ENCODE measurements at places on chromosomes 6 and 20.

- no peak for DNase-seq
Observed at GRCh38 chr20:16539280-16540021, 33.8 kb downstream of the KIF16B start.

GRCh38 chr6:26044140-26045064 is 42.8 kb upstream of the HFE start:
- no peak for DNase-seq

GRCh38 chr20:50673466-50674137 is 17.7 kb downstream of the RIPOR3 start:
- no peak for DNase-seq

DNA sequence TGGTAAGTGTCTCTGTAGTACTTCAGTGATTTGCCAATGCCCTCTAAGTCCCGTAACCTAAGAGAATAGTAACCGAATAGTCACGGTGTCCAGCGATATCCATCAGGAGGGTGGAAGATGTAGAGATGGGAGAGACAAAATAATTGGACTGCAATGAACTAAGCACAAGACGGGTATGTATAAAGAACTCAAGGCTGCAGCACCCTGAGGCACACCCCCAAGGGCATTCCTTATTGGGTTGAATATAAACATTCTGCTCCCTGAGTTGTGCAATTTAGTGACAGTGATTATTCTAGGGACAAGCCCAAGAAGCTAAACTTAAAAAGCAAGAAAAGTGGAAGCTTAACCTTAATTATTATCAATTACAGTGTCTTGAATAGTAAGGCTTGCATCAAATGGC is 14.6 kb downstream of the DST start:
- DNase-seq: no peak

GRCh38 chr6:158861686-158862381 is 42.7 kb upstream of the EZR start:
- DNase-seq: no peak

DNA sequence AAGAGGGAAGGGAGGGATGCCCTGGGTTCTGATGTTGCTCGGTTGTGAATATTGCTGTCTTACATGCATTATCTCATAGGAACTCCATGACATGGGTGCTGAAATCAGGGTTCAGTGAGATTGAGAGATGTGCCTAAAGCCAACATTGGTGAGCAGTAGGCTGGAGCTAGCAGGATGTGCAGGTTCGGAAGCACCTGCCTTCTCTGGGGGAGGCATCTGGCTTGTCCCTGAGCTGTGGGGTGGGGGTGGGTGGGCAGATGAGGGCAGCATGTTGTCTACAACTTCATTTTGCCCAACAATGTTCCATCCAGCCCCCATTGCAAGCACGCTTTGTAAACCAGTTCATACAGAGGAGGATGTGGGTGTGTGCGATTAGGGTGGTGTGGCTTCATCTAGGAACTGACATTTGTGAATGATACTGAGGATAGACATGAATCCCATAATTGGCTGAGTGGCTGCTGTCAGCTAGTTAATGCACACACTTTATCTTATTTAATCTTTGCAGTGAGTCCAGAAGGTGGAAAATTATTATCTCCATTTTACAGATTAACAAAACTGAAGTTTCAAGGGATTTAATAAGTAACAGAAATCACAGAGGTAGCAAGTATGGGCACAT is 119.4 kb downstream of the SYNDIG1 start:
- no peak for DNase-seq

DNA sequence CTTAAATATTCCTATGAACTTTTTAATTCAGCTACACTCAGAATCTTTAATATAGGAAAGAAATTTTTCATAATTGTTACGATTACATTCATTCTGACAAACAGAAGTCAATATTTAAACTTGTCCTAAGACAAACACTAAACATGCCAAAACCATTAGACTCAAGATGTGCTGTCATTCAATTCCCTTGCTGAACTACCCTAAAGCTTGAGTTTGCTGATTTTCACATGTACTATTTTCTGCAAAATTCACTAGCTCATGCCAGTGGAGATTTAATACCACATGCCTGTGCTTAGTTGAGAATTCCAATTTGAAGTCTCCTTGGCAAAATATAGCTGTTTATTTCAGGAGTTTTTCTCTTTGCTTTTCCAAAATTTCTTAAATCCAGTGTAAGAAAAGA is 448.0 kb downstream of the COL12A1 start:
- DNase-seq: no peak

DNA sequence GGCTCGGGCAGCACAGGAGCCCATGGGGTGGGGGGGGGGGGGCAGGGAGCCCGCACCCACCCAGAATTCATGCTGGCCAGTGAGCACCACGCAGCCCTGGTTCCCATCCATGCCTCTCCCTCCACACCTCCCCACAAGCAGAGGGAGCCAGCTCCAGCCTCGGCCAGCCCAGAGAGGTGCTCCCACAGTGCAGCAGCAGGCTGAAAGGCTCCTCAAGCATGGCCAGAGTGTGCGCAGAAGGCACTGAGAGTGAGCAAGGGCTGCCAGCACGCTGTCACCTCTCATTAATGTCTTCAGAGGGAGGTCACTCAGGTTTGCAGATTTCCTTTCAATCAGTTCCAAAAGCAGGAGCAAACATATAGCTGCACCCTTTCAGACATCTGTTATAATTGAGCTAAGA is 32.4 kb downstream of the GSTA4 start:
- DNase-seq: no peak

DNA sequence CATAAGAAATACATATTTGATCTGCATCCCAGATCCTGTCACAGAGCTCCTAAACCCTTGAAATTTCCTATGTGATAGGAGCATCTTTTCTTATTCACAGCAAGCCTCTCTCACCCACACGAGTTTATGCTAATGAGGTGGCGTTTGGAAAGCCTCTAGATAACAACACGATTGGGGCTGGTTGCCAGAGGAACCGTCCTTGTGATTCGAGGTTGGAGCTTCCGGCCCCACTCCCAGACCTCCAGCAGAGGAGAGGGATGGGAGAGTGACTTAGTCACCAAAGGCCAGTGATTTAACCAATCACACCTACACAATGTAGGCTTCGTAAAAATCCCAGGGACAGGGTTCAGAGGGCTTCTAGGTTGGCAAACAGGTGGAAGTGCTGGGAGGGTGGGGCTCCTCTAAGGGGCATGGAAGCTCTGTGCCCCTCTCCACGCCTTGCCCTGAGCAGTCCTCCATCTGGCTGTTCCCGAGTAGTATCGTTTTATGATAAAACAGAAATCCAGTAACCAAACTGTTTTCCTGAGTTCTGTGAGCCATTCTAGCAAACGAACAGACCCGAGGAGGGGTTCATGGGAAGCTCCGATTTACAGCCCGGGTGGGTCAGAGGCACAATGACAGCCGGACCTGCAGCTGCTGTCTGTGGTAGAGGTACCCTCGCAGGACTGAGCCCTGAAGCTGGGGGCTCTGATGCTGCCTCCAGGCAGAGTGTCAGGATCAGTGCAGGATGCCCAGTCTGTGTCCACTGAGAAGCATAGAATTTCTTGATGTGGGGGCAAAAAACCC is 238.1 kb upstream of the ARID1B start:
- DNase-seq: no peak

GRCh38 chr6:161584051-161584450 is 310.2 kb upstream of the AGPAT4 start:
- DNase-seq: no peak

DNA sequence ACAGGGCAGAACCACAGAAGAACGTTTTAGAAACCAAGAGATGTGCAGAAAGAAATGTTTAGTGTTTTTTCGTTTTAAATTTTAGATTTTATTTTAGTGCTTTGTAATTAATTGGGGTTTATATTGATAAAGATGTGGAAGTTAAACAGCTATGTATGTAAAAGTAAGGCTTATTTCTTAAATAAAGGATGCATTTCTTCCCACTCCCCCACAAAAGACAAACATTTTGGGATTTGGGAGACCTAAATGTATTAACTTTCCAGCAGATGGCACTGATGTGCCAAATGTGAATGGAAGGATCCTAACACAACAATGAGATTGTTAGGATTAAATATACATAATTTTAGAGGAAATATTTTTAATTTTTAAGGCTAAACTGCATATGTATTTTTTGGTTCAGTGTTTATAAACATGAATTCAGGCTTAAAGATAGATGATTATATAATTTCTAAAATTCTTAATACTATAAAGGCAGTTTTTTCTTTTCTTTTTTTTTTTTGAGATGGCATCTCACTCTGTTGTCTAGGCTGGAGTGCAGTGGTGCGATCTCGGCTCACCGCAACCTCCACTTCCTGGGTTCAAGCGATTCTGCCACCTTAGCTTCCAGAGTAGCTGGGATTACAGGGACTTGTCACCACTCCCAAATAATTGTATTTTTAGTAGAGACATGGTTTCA is 12.0 kb downstream of the PFDN4 start:
- no peak for DNase-seq

DNA sequence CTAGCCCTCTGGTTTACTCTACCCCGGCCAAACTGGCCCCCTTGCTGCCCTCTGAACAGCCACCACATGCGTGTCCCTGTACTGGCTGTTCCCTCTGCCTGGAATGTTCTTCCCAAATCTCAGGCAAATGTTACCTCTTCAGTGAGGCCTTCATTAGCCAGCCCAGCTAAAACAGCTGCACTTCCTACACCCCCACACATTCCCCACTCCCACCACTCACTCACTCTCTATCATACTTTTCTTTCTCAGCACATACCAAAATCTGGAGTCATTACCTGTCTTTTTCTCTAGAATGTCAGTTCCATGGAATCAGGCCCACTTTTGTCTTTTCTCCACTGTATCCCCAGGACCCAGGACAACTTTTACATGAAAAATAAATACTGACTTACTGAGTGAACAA is 401.2 kb upstream of the SULF2 start:
- no peak for DNase-seq

DNA sequence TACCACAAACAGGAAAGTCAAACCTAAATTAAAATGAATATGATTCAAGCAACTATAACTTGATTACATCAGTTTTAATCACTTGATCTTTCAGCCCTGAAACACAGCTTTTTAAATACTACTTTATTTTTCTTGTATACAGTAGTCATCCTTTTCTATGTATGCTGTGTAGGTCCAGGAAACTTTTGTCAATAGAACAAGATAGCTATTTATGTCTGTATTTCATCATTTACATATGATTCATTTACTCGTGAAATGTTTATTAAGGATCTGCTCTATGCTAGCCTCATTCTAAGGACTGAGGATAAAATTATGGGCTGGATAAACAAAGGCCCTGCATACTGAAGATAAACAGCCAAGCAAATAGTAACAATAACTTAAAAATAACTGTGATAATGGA is 930.2 kb downstream of the TFAP2A start:
- DNase-seq: no peak

DNA sequence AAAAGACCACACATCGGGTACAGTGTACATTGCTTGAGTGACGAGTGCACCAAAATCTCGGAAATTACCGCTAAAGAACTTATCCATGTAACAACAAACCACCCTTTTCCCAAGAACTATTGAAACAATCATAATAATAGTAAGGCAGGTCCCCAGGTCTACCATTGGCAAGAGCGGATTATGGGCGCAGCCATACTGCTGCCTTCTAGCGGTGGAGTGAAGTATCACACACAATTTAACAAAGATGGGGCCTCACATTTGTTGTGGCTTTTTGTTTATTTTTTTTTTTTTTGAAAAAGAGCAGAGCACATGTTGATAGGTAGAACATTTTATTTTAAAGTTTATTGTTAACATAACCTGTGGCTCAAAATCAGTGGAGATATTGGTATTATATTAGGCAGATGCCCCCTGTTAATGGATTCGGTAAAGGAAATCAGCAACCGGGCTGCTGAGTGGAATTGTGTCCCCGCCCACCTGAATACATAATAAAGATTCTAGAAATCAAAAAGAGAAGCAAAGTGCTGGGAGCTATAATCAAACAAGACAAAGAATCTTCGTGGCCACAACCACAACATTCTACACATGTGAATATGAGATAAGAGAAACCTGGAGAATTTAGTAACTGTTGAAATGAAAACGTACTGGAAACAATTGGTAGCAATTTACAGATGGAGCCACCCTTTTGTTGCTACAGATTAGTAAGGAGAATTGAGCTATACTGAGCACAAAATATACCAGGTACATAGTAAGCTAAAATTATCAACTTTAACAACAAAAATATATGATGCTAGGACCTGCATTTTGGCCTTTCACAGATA is 94.2 kb upstream of the EXOC2 start:
- DNase-seq: no peak

GRCh38 chr6:73169633-73170032 is 55.7 kb downstream of the KHDC1L start:
- DNase-seq: no peak

- no peak for DNase-seq
Observed at GRCh38 chr6:130725551-130725950, 101.7 kb upstream of the SMLR1 start.

DNA sequence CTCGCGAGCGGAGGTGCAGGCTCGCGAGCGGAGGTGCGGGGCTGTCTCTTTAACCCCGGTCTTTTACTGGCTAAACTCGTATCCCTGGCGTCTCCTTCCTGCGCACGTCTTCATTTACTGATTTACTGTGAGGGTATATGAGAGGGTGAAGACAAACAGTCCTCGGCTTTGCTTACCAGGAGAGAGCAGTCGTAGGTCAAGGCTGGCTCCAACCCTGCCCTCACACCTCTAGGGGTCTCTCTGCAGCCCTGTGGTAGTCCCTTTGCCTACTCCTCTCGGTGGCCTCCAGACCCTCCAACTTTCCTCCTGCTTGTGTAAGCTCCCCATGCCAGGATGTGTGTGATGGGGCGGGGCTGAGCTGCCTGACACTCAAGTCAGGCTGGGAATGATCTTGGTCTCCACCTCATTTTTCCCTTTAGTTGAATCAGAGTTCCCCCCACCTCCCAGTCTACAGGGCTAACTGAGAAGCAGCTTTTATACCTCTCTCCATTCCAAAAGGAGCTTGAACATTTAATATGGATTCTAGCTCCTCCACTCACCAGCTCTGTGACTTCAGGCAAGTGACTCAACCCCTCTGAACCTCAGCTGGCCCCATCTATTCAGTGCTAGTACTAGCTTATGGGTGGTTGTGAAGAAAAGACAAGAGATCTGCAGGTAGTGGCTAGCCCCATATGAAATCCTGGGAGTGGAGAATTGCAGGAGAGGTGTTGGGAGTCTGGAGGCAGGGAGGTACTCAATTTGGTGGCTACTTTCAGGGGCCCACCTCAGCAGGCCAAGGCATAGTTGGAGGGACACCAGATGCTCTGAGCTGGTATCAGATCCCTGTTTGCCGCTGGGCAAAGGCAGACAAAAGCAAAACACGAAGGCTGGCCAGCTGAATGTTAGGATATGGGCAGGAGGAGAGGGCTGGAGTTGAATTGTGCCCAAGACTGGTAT is 902 bp downstream of the SLC29A1 start:
- DNase-seq: no peak

- no peak for DNase-seq
Observed at GRCh38 chr6:114432400-114432799, 89.6 kb upstream of the HS3ST5 start.

GRCh38 chr6:56359201-56359899 is 112.0 kb upstream of the COL21A1 start:
- peak; percentile 58 for DNase-seq

DNA sequence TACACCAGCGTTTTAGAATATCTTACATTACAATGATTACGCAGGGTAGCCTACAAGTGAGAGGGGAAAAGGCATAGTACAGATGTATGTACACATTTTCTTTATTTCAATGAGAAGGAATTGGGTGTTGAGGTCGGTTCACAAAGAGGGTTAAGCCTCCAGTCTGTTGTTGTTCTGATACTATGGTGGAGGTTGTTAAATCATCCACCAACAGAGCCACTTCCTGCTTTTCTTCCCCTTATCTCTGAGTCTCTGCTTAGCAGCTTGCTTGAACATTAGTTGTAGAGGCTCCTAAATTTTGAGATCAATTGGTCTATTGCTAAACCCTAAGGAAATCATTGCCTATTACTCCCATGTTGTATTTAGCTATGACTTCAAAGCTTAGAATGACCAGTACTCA is 7.3 kb downstream of the RGS17 start:
- DNase-seq: no peak

GRCh38 chr20:25489221-25489871 is 81.9 kb downstream of the GINS1 start:
- no peak for DNase-seq

Data from H9 (cell line).